Fibroblast of skin of right quadriceps (primary cell): ENCODE measurements at places on chromosomes 3 and 15.

DNA sequence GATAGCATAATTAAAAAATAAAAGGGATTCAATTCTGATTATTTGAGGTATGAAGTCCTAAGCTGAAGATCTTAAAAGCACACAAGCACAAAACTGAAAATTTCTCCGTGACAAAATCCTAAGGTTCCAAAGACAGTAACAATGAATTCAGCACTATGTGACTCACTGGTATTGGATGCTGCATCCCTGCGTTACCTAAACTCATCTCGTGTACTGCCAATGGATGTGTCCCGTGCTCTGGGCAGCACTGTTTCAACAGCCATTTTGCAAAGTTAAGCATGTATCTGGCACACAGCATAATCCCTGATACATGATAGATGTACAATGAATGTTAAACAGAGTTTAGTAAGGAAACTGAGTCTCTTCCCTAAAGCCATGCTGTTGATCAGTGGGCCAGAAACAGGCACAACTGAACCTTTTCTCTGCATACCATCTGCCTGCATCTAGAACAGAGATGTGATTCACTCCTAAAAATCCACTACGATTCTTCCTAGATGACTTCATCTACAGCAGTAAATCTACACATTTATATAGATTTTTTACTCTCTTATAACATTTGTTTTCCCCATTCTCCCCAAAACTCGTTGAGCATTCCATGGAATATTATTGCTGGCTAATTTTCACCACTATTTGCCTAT lies 14.3 kb downstream of the SUCLG2 start:
- DNase-seq = peak; percentile 64

GRCh38 chr3:8975081-8976020 lies 12.1 kb upstream of the RAD18 start:
- no peak for DNase-seq

DNA sequence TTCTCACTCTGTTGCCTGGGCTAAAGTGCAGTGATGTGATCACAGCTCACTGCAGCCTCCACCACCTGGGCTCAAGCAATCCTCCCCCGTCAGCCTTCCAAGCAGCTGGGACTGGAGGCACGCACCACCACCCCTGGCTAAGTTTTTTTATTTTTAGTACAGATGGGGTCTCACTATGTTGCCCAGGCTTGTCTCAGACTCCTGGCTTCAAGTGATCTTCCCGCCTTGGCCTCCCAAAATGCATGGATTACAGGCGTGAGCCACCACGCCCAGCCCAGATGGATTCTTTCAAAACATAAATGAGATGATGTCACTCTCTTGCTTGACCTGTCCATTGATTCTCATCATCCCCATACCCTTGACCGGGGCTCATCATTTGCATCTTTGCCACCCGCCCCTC lies 72.6 kb upstream of the SLC6A6 start:
- no peak for DNase-seq

- no peak for DNase-seq
Observed at GRCh38 chr3:148395821-148396220, 301.9 kb upstream of the AGTR1 start.

DNA sequence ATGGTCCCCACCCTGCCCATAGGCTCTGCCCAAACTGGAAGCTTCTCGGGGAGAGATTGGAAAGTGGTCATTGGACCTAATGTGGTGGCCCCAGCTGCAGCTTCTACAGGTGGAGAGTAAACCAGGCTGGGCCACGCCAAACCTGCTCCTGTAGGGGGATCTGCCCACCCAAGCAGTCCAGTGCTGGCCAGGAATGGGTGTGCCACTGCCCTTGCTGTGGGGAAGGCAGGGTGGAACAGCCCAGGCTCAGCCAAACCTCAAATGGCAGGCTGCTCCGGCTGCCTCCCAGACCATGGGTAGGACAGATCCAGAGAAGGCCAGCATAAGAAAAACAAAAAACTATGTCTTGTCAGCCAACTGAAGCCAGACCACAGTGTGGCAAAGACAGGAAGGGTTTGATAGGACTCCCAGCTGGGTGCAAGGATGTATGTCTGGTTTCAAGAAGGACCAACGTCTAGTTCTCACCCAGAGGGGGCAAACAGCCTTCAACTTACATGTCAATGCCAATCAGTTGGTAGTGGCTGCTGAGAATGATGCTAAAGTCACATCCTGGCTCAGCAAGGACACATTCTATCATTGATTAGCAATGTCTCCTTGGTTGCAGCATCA lies 267.3 kb downstream of the UACA start:
- no peak for DNase-seq

- no peak for DNase-seq
Observed at GRCh38 chr3:183592821-183593220, 37.3 kb upstream of the KLHL6 start.

- no peak for DNase-seq
Observed at GRCh38 chr3:37297459-37297858, 123.1 kb upstream of the LRRFIP2 start.

GRCh38 chr3:70583682-70584081 lies 271.2 kb upstream of the MDFIC2 start:
- no peak for DNase-seq

GRCh38 chr3:197554196-197554561 lies 1.6 kb downstream of the BDH1 start:
- DNase-seq = no peak

DNA sequence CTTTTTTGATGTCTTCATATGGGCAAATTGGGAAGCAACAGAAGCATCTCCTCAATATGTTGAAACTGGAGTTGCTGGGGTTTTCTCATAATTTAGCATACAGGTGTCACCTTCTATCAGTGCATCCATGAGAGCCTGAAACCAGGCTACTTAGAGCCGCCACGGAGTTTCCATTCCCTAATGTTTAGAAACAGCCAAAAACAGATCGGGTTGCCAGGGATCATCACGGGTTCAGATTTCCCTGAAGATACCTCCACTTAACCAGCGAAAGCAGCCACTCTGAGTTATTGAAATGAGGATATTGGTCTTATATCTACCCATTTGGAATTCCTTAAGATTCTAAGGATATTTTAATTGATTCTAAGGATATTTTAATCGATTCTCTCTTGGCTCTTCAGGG lies 14.5 kb downstream of the TERB2 start:
- no peak for DNase-seq

DNA sequence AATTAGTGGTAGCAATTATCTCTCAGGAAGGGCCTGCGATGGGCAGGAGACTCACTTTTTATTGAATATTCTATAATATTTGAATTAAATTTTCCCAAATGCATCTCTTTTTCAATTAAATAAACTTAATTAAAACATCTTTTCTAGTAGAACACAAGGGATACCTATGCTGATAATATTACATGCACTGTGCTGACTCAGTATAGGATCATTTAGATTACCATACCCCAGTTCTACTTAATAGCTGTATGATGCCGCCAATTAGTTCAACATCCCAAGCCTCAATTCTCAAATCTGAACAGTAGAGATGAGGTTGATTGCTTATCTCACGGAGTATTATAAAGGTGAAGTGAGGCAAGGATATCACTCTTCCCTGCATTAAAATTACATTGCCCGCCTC lies 149.2 kb downstream of the SLCO3A1 start:
- no peak for DNase-seq

DNA sequence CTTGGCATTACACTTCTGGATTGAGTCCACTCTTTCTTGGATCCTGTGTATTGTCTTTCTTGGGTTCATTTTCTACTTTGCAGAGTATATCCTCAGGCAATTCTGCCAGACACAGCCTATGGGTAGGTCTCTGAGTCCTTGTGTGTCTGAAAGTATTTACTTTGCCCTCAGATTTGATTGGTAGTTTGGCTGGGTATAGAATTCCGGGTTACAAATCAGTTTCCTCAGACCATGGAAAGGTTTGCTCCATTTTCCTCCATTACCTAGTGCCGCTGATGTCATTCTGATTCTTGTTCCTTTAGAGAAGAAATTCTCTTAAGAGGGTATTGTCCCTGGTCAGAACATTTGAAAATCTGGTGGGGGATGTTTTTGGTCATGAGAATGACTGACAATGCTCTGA lies 133.2 kb downstream of the NUP210 start:
- DNase-seq = no peak

DNA sequence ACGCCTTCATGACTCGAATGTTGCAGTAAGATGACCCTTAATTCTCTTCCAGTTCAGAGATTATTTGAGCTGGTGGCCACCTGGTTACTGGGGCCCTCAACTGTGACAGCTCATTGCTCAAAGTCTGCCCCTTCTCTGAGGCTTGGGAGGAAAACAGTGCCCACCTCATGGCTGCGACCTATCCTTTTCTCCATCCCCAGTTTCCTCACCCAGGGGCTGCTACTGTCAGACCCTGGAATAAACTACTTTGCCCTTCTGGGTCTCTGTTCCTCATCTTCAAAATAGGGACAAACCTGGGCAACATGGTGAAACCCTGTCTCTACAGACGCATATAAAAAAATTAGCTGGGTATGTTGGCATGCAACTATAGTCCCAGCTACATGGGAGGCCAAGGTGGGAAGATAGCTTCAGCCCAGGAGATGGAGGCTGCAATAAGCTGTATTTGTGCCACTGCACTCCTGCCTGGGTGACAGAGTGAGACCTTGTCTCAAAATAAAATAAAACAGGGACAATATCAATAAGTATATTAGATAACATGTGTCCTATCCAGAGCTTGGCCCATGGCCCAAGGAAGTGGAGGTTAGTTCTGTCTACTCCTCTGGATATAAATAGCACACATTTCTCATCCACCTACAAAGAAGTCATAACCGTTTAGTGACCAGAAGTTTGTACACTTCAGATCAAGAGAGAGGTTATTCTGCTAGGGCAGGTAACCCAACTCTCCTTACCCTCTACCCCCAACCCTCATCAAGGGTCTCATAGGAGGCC lies 2.2 kb upstream of the RASL12 start:
- no peak for DNase-seq

DNA sequence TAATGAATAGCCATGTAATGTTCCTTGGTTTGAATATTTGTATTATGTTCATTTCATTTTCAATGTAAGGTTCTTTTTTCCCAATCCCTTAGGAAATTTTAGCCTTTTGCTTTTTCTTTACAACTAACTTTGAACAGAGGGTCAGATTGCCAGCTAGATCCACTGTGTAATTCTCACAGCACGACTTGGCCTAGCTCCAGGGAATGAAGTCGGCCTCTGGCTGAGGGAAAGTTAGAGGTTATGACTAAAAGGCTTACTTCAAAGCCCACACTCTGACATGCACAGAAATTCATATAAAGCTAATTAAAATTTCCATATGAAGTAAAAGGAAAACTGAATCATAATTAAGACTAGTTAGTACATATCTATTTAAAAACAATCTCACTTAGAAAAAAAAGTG lies 38.7 kb downstream of the ROBO1 start:
- DNase-seq = peak; percentile 45

DNA sequence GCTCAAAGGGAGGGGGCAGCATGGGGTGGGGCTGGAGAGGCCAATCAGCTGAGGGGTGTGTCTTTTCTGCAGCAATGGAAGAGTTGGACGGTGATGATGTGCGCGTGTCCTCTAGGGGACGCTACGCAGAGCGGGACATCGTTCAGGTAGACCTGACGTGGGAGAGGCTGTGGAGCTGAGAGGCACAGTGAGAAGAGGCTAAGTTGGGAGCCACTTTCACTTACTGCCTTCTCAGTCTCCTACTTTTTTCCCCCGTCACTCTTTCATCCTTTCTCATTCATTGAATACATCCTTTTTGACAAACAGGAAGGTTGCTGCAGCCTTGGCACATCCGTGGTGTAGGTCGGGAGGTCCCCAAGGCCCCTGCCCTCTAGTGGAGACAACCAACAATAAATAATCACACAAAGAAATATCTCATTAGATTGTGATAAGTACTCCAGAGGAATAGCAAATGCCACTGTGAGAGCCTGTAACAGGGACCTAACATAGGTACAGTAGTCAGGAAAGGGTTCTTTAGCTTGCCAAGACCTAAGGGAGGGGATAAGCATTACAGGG lies 4.4 kb upstream of the BRPF1 start:
- DNase-seq = no peak

- peak; percentile 68 for DNase-seq
Observed at GRCh38 chr3:117019082-117019713, 309.6 kb downstream of the TUSC7 start.

GRCh38 chr15:75049392-75049791 lies 26.0 kb downstream of the PPCDC start:
- no peak for DNase-seq

DNA sequence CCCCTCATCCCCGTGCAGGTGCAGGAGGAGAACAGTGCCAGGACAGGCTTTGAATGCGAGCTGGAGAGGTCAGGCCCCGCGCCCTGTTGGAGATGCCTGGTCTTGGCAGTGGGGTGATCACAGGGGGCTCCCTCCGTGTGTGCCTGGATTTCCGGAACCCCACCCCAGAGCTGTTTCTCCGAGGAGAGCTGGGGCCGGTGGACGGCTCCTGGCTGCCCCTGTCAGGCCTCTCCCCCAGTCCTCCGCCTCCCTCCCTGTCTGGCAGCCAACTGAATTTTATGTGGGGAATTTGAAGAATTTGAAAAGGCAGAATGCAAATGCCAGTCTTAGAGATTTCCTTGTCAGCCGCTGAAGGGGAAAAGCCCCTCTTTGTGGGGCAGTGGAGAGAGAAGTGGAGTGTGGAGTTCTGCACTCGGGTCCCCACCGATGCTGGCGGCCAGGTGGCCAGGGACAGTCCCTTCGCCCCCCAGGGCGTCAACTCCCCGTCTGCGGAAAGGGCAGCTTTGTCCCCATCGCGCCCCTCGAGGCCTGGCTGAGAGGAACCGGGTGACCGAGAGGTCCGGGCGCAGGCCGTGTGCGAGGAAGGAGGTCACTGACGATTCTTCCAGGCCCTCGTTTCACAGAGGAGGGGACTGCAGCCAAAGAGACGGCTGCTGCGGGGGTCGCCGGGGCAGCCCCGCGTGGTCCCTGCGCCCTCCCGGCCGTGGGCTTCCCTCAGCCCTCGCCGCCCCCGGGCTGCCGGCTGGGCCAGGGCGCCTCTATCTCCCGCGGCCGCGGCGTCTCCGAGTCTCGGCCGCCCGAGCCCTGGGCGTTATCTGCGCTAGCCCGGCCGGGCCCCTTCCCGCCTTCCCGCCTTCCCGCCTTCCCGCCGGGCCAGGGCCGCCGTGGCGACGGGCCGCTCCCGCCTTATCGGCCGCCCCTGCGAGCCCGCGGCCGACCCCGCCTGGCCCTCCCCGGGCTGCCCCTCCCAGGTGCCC lies 56.0 kb upstream of the LCTL start:
- peak; percentile 51 for DNase-seq

DNA sequence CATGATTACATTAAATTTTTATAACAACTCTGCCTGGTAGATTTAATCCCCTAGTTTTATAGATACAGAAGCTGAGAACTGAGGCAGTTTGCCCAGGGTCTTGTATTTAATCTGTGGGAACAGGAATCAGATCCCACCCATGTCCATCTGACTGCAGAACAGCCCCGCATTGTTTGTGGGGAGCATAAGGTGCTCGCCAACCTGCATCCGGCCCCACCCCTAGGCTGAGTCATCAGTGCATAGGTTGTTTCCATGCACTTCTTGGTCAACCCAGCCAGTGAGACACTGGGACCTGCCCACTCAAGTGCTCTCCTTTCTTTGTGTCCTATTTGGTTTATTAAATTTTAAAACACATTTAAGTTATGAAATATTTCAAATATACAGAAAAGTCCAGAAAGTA lies 266.2 kb downstream of the OPA1 start:
- no peak for DNase-seq

GRCh38 chr3:194351080-194351672 lies at the start of gene CPN2:
Gene CPN2 (minus strand): TSS chr3:194351328. CDS start chr3:194342702, 8,626 bp downstream.
- DNase-seq = no peak
